Smooth muscle cell of the brain vasculature (primary cell): ENCODE measurements at places on chromosomes 13 and 19.
A peak's percentile ranks its signal among the peaks of the same experiment; 100 is the strongest.

GRCh38 chr19:19192910-19193423, 909 bp downstream of the RFXANK start:
- DNase-seq, result no peak

GRCh38 chr19:406135-406781, 2.7 kb downstream of the C2CD4C start:
- DNase-seq, result no peak

DNA sequence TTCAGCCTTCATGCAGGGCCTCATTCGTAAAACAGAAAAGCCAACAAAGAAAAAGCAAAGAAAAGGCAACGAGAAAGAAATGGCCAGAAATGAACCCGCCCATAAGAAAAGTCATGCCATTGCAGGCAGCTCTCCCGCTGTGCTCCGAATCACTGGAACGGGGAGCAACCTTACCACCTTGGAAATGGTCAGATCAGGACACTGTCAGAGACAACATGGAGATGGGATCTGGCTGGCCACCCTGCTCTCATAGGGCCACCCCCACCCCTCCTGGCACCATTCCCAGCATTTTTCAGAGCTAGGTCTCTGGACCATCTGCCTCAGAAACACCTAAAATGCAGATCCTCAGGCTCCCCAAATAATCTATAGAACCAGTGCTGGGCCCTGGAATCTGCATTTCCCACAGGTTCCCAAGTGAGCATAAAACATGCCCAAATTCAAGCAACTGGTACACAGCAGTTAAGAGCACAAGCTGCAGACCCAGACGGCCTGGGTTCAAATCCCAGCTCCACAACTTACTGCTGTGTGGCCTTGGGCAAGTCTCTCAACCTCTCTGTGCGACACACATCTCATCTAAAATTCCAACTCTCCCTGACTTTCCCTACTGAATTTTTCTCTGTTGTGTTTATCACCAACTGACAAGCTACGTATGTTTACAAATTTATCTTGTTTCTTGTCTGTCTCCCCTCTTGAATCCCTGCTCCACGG, 151.6 kb downstream of the IER2 start:
- no peak for DNase-seq

- no peak for DNase-seq
Measured at GRCh38 chr19:6274756-6275155, 5.0 kb downstream of the MLLT1 start.

DNA sequence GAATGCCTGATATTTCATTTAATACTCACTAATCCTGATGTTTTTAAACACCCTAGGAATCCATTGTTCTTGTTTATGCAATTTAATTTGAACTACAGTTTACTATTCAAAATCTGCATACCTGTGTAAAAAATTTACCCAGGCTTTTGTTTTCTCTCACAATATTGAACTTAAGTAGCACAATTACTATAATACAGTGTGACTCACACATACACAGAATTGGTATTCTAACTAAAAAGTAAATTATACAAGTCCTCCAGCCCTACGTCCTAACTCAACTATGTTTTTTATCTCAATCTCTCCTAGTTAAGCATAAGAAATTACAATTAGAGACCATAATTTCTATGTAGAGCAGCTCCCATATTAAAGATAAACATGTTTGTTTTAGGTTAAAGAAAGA, 41.8 kb downstream of the MYCBP2 start:
- DNase-seq, result no peak

DNA sequence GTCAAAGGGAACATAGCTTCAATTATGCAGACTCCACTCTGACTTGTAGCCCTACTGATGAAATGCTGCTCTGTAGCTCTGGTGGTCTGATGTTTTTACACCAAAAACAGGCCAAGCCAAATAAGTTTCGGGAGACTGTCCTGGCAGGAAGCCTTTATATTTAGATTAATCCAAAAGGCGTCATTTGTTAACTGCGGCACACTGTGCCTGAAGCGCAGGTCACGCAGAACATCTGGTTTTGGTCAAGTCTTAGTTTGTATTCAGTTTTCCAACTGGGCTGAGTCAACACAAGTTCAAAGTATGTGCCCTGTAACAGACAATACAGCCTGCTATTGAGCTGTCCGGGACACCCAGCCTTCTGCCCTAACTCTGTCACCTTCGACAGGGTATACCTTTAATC, 154.6 kb upstream of the IPO5 start:
- DNase-seq, result peak; percentile 88

- DNase-seq, result no peak
Measured at GRCh38 chr19:47324502-47324901, 7.5 kb upstream of the C5AR2 start.

- no peak for DNase-seq
Measured at GRCh38 chr19:2136796-2137195, 14.6 kb downstream of the AP3D1 start.

- no peak for DNase-seq
Measured at GRCh38 chr13:71866335-71867130, 471 bp downstream of the DACH1 start.

DNA sequence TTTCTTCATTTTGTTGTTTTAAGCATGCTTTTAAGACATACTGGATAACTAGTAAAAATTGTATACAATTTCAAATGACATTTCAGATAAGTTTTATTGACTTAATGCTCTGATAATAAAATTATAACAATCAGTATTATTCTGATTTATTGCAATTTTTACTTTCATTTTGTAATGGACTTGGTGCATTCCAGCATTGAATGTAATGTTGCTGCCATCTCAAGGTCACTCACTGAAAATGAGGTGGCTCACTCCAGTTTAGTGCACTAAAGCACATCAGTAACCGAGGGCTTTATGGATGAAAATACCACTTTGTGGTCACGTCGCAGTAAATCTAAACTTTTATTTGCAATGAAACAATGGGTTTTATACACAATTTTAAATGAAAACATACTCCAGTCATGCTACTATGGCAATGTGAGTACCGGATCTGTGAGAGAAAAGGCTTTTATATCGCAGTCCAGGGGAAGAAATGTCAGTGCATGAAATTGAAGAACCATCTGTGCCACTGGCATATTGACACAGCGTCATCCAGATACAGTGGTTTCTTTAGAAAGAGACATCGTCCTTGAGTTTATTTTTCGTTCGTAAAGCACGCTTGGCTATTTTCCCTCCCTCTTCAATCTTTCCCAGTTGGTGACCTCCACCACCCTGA, 20.7 kb upstream of the ZNF507 start:
- no peak for DNase-seq

GRCh38 chr13:112821340-112822055, 131.7 kb downstream of the ATP11A start:
- DNase-seq, result no peak

DNA sequence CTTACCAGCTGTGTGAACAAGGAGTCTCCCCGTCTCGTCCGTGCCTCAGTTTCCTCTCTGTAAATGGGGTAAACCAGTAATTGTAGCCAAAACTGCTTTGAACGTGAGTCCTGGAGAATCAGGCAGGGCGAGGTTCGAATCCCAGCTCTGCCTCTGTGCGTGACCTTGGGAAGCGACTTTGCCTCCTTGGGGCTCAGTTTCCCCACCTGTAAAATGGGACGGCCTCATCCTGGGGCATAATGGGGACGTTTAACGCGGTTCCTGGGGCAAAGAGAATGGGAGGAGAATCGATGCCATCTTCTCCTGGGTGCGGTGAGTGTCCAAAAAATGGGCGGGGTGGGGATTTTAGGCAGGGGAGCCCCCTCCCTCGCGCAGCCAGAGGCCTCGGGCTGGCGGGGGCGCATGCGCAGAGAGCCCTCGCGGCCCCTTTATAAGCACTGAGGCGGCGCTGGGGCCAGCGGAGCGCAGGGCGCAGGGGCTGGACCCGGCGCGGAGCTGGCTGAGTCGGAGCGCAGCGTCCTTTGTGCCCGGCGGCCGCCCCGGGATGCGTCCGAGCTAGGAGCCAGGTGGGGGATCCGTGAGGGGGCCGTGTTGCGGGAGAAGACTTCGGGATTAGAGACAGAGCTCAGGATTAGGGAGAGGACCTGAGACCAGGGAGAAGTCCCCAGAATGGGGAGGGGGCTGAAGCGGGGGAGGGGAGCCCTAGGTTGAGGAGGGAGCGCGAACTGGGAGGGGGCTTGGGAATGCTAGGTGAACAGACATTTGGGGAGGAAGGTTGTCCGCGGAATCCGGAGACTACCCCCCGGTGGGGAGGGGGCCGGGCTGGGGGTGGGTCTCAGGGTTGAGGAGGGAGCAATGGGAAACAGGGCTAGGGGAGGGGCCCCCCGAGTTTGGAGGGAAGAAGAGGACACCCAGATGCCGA, at the start of gene NCAN:
TSS of gene NCAN (plus strand) at position 460 of the 922 bp plus-strand sequence. CDS start 4,996 bp downstream, outside the sequence.
- DNase-seq, result no peak

DNA sequence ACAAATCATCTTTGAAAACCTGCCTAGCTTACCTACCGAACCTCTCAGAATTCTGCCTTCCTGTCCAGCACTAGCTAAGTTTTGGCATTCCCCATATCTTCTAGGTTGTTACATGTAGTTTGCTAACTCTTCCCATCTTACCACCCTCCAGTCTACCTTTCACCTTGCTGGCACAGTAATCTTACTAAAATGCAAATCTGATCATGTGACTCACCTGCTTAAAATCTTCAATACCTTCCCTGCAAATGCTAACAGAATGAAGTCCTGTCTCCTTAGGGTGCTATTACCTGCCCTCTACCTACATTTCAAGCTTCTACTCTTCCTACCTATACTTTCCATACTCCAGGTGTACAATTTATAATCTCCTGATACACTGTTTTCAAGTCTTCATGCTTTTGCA, 30.4 kb downstream of the INTS6 start:
- DNase-seq, result no peak

DNA sequence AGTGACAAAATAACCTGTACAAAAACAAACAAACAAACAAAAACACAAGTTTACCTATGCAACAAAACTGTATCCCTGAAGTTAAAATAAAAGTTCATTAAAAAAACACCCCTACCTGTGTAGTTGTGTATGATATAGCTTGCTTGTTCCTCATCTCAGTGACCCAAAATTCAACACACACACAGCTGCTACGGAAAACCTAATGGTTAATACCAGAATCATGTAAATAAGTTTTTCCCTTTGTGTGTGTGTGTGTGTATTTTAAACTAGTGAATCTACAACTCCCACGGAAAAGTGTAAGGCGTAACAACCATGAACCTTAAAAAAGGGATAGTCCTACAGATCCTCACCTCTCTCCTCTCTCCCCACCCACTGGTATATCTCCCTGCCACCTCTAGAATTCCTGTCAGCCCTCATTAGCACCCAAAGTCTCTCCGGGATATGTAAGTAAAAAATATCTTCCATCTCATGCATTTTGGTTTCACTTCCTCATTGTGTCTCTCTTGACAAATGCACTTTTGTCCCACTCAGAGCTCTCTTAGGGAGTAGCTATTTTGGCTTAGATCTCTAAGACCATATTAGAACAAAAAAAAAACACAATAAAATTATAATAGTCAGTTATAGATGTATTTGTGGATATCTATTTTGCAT, 2236.5 kb downstream of the PCDH9 start:
- DNase-seq, result no peak

DNA sequence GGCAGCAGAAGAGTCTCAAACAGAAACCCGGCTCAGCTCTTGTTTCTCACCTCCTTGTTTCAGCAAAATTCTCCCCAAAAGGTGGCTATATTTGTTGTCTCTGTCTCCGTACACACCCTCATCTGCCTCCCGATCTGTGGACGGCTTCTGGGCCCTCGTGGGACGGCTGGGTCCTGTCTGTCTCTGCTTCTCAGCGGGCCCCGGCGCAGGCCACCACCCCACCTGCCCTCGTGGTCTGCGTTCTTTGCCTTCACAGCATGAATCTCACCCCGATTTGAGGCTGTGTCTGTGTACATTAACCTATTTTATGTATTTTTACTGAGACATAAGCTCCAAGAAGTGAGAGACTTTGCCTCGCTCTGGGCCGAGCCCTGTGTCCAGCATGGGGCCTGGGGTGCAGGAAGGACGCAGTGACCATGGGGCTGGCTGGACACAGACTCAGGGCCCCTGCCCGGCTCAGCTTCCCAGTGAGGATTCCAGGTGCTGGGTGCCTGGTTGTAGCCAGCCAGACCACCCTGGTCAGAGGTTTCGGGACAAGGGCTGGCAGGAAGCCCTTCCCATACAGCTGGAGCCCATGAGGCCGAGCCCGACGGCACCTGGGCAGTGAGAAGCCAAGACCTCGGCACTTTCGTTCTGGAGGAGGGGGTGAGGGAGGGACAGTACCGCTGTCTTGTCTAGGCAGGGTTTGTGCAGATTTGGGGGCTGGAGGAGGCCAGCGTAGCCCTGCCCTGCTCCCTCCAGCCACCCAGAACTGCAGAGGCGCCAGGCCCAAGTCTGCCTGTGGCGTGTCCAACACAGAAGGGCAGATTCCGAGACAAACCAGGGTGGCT, 78.5 kb upstream of the MCF2L start:
- DNase-seq, result no peak

DNA sequence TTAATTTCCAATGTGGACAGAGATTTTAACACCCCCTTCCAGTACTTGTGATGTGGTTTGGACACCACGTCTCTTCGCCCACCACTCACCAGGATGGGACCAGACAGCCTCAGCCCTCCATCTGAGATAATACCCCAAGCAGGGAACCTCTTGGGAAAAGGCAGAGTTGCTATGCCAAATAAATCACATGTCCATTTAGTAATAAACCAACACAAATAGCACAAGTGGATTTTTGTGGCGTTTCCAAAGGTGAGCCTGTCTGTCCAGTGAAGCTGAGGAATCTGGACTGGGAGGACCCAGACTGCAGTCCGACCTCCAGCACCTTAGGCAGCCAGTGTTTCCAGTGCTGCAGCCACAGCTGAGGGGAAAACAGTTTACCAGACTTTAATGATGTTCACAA, 34.1 kb upstream of the GAS6 start:
- no peak for DNase-seq

DNA sequence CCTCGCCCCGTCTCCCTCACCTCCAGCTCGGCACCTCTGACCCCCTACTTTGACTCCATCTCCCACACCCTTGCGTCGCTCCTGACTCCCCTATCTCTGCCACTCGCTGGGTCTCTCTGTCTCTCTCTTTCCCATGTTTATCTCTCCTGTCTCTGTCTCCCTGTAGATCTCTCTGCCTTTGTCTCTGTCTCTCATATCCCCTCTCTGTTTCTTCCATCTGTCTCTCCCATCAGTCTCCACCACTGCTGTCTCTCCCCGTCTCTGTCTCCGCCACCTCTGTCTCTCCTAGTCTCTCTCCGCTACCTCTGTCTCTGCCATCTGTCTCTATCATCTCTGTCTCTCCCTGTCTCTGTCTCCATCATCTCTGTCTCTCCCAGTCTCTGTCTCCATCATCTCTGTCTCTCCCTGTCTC, 12.4 kb upstream of the BBC3 start:
- DNase-seq, result no peak

DNA sequence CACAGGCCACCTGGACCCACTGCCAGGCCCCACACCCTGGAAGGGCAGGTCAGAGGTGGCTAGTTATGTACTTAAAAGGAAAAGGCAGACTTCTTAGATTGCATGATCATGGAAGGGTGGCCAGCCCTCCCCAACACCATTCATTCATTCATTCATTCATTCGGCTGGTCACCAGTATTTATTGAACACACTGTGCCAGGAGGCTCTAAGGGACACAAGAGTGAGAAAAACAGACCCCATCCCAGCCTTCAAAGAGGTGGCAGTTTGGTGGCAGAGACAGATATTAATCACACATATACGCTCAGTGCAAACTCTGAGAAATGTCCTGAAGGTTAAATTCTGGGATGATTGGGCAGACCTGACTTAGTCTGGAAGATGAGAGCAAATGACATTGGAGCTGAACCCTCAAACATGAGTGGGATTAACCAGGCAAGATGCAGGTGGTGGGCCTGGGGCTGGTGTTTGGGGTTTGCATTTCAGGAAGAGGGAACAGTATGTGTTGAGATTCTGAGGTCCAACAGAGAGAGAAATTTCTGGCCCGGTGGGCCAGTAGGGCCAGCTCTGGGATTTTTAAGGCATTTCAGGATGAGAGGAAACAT, 147.5 kb downstream of the ZNF536 start:
- no peak for DNase-seq
